Activated CD4-positive, alpha-beta T cell treated with anti-CD3 and anti-CD28 coated beads, Interleukin-10, Interleukin-2, amounts not matched to agents 100 ng/mL and 50 ng/mL, durations not matched to agents 16 hours and 8 hours (primary cell): ENCODE measurements at places on chromosomes 5 and 9.

- no peak for DNase-seq
These were observed 789.9 kb upstream of the DMAC1 start for GRCh38 chr9:8589476-8589875.

GRCh38 chr5:138809391-138809790 lies 56.2 kb downstream of the CTNNA1 start:
- DNase-seq, result no peak

- DNase-seq, result no peak
These were observed 1420.1 kb upstream of the ACO1 start for GRCh38 chr9:30964332-30964731.

DNA sequence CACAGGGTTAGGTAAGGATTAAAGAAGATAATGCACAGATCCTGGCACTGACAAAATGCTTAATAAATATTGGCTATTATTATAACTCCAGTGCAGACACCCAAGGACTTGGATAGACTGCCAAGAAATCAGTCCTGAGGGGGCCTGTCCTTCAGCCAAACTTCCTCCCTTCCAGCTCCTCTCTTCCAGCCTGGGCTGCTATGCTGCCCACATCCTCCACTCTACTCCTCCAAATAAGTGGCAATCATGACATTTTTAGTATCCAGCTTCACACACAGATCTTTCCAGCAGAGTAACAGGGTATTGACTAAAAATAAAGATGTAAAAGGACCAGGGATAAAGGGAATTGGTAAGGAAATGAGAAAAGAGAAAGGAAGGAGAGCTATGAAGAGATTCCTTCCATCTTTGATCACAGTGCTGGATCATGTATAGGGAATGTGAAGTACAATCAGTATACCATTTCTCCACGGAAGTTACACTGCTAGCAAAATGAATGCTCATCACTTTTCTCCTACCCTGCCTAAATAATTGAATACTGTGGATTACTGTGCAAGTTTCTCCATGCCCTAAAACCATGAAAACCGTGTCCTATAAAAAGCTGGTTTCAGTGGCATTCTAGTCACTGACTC lies 136.0 kb upstream of the OSMR start:
- DNase-seq, result no peak

DNA sequence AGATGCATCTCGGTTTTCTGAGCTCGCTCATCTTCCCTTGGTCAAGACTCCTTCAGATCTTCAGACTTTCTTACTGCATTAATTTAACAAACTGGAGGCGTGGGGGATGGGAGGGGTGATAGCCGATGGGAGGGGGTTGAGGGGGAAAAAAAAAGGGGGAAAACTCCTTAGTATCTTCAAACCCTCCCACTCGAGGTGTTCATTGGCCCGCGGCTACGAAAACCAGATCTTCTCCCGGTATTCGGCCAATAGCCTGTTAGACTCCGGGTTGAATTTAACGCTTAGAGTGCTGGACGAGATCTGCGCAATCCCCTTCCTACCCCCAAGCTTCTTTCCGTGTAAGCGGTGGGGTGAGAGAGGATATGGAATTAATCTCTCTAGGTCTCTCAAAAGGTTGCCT lies 689 bp upstream of the GLRA1 start:
- no peak for DNase-seq

- no peak for DNase-seq
These were observed 417.9 kb upstream of the C9orf72 start for GRCh38 chr9:27991221-27991620.

DNA sequence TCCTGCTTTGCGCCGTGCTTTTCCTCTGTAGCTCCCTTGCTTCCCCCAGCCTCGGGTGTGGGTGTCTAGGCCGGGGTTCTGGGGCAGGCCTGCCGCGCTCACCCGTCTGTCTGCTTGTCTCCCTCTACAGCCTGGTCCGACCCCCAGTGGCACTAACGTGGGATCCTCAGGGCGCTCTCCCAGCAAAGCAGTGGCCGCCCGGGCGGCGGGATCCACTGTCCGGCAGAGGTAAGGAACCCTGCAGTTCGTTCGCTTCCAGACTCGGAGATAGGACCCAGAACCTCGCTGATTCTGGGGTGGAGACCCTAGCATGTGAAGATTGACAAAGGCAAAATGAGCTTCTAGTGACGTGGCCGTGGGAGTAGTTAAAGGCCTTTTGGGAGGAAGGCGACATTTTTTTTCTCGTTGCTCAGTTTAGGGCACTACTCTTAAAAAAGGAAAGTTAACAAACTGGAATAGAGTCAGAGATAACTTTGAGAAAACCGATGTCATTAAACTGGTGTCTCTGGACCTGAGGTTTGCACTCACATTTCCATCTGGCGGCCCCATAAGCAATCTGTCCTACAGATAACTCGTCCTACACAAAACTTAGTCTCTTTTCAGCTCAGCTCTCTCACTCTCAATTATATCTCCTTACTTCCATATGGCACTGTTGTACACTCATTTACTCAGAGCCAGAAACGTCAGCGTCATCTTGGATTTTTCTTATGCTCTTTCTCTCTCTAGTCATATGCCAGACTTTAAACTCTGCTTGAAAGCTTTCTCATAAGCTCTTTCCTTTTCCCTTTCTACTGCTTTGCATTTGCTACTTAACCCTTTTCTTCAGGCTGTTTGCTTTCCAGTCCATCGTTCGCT lies 561 bp downstream of the SEC61B start:
- no peak for DNase-seq

DNA sequence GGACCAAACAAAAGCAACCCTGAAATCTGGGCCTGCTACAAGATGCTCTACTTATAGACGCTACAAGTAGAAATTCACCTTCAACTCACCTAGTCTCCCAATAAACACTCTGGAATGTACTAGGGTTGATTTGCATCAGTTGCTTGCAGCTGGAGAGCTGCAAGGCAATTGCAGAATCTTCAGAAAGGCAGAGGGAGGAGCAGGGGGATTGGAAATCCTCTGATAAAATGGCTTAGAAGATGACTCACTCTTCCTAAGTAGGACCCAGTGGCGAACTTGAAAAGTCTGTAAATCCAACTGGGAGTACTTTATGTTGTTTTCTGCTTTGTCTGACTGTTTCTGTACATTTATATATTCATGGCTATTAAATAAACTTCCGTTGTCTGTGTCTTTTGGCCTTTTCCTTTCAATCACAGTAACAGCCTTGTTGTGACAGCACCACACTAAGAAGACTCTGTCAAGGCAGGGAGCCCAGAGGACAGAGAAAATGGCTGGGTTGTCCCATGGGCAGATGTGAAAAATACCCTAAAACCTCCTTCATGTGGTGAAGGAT lies 14.7 kb upstream of the MLLT3 start:
- DNase-seq, result no peak

- peak; percentile 18 for DNase-seq
These were observed 76.6 kb upstream of the TBCA start for GRCh38 chr5:77852514-77853352.

DNA sequence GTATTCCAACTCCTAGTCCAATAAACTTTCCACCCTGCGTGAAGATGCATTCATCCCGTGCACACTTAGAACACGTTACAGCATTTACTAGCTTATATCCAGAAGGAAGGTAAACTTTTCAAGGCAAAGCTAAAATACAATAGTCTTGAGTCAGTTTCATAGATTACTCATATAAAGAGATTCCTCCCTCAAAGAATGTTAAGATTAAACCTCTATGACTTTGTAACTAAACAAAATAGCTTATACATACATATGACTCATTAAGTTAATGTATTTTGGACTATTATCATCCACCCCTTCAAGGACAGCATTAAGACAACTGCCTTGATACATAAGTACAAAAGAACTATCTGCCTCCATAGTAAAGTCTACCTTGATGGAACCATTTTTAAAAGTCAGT lies 36.1 kb downstream of the TLE1 start:
- no peak for DNase-seq

- peak; percentile 1 for DNase-seq
These were observed 148.2 kb upstream of the KLF4 start for GRCh38 chr9:107637421-107638420.

DNA sequence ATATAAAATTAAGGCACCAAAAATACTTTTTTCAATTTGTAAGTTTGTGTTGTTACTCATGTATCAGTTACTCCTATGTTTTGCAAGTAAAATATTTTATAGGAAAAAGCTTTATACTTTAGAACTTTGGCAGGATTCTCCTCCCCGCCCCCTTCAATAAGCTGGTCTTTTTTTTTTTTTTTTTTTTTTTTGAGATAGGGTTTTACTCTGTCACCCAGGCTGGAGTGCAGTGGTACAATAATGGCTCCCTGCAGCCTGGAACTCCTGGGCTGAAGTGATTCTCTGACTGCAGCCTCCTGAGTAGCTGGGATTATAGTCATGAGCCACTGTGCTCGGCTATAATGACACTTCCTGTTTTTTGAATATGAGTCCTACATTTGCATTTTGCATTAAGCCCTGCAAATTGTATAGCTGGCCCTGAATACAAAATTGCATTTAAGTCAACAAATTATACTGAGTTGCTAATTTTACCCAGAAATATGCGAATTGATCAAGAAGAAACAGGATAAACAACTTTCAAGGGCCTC lies 192.9 kb downstream of the PIK3R1 start:
- no peak for DNase-seq

- DNase-seq, result no peak
These were observed 485.1 kb downstream of the CSNK1G3 start for GRCh38 chr5:123997064-123997461.

DNA sequence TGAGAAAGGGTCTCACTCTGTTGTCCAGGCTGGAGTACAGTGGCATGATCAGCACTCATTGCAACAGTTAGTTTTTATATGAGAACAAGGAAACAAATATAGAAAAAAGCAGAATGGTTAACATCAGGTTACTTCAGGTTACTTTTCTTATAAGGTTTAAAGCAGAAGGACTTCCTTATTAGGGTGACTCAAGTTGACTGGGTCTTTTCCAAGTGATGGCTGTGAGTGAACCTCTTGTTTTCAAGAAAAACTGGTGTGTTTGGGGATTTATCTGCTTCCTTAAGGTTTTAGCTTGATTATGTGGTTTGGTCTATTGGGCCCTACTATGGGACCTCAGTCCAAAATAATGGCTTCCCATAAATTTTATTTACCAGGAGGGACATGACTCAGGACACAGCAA lies 99.2 kb downstream of the ARRDC3 start:
- DNase-seq, result no peak

DNA sequence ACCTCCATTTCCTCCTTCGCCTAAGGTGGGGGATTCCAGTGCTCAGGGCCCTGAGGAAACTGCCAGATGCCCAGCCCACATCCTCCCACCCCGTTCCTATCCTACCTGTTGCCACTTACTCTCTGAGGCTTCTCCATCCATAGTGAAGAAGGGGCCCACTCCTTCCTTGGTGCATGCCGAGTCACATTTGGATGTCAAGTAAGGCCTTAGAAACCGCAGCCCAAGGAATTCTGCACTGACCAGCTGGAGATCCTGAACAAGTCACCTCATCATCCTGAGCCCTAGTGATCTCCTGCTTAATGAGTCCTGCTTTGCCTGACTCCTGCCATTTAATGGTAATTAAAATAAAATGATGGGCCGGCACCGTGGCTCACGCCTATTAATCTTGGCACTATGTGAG lies 6.7 kb upstream of the TNIP1 start:
- no peak for DNase-seq

GRCh38 chr9:107914151-107914550 lies 424.6 kb upstream of the KLF4 start:
- DNase-seq, result no peak

DNA sequence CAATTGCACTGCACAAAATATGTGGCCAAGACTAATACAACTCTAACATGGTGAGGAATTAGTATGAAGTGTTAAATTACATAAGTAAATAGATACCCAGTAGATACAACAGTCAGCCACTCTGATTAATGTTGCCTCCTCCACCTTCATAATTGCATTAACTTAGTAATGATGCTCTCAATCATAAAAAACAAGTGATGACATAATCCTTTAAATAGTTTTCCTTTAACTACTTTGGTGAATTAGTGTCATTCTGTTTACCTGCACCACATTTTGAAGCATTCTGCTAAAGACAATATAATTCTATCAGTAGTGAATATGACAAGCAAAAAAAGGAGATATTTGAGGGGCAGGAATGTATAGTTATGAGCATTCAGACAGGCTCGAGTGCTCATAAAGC lies 265.9 kb upstream of the SLC24A2 start:
- DNase-seq, result no peak

- no peak for DNase-seq
These were observed 6.8 kb upstream of the TIFAB start for GRCh38 chr5:135458921-135459331.

DNA sequence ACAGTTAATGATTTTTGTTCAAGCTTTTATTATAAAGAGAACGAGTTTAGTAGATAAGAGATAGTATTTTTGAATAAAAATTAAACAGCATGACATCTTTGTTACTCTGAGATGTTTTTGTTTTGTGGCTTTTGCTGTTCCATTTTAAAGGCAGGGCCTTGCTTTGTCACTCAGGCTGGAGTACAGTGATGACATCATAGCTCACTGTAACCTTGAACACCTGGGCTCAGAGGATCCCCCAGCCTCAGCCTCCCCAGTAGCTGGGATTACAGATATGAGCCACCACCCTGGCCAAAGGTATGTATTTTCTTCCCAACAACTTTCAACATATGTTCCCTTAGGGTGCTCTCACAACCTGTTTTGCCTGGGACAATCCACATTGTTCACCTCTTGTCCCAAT lies 730.9 kb upstream of the RGMB start:
- DNase-seq, result no peak
